Activated CD4-positive, alpha-beta T cell treated with anti-CD3 and anti-CD28 coated beads, Interleukin-2, amount 10 ng/mL, durations not matched to agents 7 days and 5 days (primary cell): ENCODE measurements at places on chromosomes 16 and 17.

DNA sequence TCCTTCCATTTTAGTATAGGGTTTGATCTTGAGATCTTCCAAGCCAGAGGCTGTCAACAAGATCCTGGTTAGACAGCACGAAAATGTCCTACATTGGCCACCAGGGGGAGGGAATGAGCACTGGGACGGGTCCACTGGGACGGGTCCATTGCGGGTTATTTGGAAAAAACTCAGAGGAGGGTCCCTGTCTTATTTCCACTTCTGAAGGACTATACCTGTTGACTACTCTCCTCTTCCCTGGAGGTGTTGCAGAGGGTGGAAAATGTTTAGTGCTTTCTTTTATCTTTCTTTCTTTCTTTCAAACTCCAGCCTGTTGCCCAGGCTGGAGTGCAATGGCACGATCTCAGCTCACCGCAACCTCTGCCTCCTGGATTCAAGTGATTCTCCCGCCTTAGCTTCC lies 2.5 kb downstream of the TTLL6 start:
- H3K4me3 ChIP-seq, result no peak overlapping the region
- H3K4me1 ChIP-seq, result peaks cover 16% of the 10 kb centered on the region
- DNase-seq, result peak; percentile 72

- no peaks in the 10 kb centered on the region for H3K36me3 ChIP-seq
- H3K27me3 ChIP-seq, result peaks cover 40% of the 10 kb centered on the region
- H3K4me1 ChIP-seq, result peaks cover 1% of the 10 kb centered on the region
- no peak overlapping the region for H3K4me3 ChIP-seq
- H3K27ac ChIP-seq, result no peak overlapping the region
Observed at GRCh38 chr17:32928586-32929535, 908 bp downstream of the TMEM98 start.

GRCh38 chr16:21100447-21100846 lies 50.2 kb downstream of the DNAH3 start:
- H3K4me1 ChIP-seq, result no peaks in the 10 kb centered on the region
- H3K36me3 ChIP-seq, result no peaks in the 10 kb centered on the region
- H3K27ac ChIP-seq, result no peak overlapping the region
- no peak overlapping the region for H3K4me3 ChIP-seq
- peaks cover 33% of the 10 kb centered on the region for H3K27me3 ChIP-seq

GRCh38 chr17:77312786-77313599 lies 172.2 kb downstream of the SEC14L1 start:
- H3K27me3 ChIP-seq, result peaks cover 3% of the 10 kb centered on the region
- no peaks in the 10 kb centered on the region for H3K4me1 ChIP-seq
- H3K27ac ChIP-seq, result no peak overlapping the region
- no peaks in the 10 kb centered on the region for H3K36me3 ChIP-seq

DNA sequence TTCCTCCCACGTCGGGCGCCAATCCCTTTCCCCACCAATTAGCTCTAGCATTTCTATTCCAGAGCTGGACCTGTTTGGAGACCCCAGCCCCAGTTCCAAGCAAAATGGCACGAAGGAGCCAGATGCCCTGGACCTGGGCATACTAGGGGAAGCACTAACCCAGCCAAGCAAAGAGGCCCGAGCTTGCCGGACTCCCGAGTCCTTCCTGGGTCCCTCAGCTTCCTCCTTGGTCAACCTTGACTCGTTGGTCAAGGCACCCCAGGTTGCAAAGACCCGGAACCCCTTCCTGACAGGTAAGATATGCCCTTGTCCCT lies 5.6 kb upstream of the SPATA20 start:
- H3K36me3 ChIP-seq, result no peaks in the 10 kb centered on the region
- DNase-seq, result no peak
- peaks cover 15% of the 10 kb centered on the region for H3K27me3 ChIP-seq
- peaks cover 17% of the 10 kb centered on the region for H3K4me1 ChIP-seq
- peak overlapping the region; percentile 60 for H3K4me3 ChIP-seq

- H3K4me3 ChIP-seq, result no peak overlapping the region
- H3K36me3 ChIP-seq, result no peaks in the 10 kb centered on the region
- H3K27me3 ChIP-seq, result no peaks in the 10 kb centered on the region
- H3K27ac ChIP-seq, result no peak overlapping the region
- DNase-seq, result no peak
- H3K4me1 ChIP-seq, result no peaks in the 10 kb centered on the region
Observed at GRCh38 chr16:61296814-61297213, 739.4 kb downstream of the CDH8 start.

- no peak for DNase-seq
- no peak overlapping the region for H3K27ac ChIP-seq
- no peaks in the 10 kb centered on the region for H3K36me3 ChIP-seq
Observed at GRCh38 chr17:83149029-83149725, 69.8 kb downstream of the METRNL start.

- peaks cover 45% of the 10 kb centered on the region for H3K4me1 ChIP-seq
- no peak overlapping the region for H3K27ac ChIP-seq
- H3K4me3 ChIP-seq, result peak overlapping the region; percentile 52
- no peak for DNase-seq
- peaks cover 11% of the 10 kb centered on the region for H3K27me3 ChIP-seq
Observed at GRCh38 chr17:7043182-7043496, 753 bp downstream of the SLC16A11 start.

- peaks cover 2% of the 10 kb centered on the region for H3K27me3 ChIP-seq
- DNase-seq, result peak; percentile 76
- no peak overlapping the region for H3K4me3 ChIP-seq
- no peak overlapping the region for H3K27ac ChIP-seq
- H3K4me1 ChIP-seq, result peaks cover 8% of the 10 kb centered on the region
Observed at GRCh38 chr16:4330277-4330874, 14.5 kb downstream of the GLIS2 start.

DNA sequence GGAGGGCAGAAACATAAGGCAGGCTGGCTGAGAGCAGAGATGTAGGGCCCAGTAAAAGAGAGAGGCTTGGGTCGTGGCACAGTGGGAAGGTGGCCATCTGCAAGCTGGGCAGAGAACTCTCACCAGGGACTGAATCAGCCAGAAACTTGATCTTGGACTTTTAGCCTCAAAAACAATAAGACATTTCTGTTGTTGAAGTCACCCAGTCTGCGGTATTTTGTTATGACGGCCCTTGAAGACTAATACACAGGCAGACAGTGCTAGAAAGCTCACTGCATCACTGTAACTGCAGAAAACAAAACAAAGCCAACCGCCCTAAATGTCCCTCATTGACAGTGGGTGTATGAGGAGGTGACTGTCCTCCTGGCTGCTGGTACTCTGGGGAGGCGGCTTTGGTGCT lies 3.9 kb upstream of the JPH3 start:
- H3K4me1 ChIP-seq, result peaks cover 5% of the 10 kb centered on the region
- DNase-seq, result no peak
- H3K27ac ChIP-seq, result no peak overlapping the region
- no peak overlapping the region for H3K4me3 ChIP-seq
- no peaks in the 10 kb centered on the region for H3K36me3 ChIP-seq

DNA sequence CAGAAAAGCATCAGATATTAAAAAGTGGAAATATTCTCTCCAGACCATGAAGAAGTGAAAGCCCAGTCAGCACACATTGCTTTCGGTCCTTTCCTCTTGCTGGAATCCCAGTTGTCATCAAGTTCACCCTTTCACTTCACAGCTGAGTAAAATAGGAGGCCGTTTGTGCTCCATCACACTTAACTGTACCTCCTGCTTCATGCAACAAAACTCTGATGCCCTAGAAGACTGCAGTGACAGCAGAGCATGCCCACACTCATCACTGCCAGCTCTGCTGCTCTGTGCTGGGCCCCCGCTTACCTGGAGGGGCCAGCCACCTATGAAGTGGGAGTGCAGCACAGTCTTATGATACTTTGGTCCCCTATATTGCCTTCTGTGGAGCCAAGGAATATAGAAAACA lies 62.5 kb downstream of the N4BP1 start:
- H3K4me3 ChIP-seq, result no peak overlapping the region
- DNase-seq, result no peak
- no peaks in the 10 kb centered on the region for H3K27me3 ChIP-seq

GRCh38 chr17:46061435-46061834 lies 62.4 kb downstream of the STH start:
- peaks cover 8% of the 10 kb centered on the region for H3K4me1 ChIP-seq
- H3K27ac ChIP-seq, result no peak overlapping the region
- no peaks in the 10 kb centered on the region for H3K27me3 ChIP-seq
- peaks cover 53% of the 10 kb centered on the region for H3K36me3 ChIP-seq
- H3K4me3 ChIP-seq, result no peak overlapping the region
- no peak for DNase-seq

DNA sequence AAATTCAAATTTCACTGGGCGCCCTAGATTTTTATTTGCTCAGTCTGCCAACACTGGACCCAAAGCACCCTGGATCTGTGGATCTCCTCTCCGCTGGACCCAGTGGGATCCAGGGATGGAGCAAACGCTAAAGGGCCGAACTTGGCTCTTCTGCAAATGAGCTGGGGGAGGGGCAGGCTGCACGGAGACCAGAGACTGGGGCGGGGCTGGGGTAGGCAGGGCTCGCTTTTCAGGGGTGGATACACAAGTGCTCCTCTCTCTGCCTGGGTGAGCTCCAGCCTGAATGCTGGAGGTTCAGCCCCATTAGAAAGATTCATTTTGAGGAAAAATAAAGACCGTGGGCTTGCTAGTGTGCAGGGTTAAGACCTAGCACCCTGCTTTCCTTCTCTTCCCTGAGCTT lies 8.9 kb downstream of the CBX4 start:
- no peak overlapping the region for H3K27ac ChIP-seq
- no peak for DNase-seq
- H3K27me3 ChIP-seq, result peaks cover 2% of the 10 kb centered on the region
- no peak overlapping the region for H3K4me3 ChIP-seq

DNA sequence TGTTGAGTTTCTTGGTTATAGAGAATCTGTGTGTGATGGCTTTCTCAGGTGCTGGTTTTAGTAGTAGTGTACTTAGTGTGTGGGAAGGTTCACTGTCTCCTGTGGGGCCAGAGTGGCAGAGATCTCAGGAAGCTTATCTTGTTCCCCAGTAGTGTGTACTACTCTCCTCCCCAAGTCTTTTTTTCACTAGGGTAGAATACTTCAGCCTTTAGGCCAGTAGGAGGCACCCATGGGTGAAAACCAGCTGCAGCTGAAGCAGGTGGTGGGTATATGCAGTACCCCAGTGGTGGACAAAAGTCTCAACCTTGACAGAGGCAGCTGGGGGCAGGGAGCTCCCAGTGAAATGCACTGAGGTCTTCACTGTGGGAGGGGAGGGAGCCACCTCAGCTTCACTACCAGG lies 109.9 kb downstream of the PHKB start:
- H3K27me3 ChIP-seq, result no peaks in the 10 kb centered on the region
- H3K4me1 ChIP-seq, result peaks cover 78% of the 10 kb centered on the region
- H3K36me3 ChIP-seq, result peaks cover 37% of the 10 kb centered on the region

DNA sequence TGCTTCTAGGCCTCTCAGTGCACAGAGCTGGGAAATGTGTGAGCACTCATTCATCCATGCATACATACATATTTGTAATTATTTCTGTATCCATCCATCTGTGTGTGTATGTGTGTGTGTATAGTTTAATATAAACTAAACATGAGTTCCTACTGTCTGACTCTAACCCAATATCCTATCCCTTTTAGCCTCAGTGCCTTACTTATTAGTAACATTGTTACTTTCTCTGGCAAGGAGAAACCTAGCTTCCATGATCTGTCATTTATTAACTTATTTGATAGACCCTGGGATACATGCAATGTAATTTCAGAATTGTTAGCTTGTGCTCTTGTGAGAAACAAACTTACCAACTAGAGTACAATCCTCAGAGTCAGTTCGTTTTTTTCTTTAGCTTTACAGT lies 59.0 kb upstream of the WSCD1 start:
- DNase-seq, result no peak
- H3K36me3 ChIP-seq, result no peaks in the 10 kb centered on the region
- no peak overlapping the region for H3K27ac ChIP-seq

DNA sequence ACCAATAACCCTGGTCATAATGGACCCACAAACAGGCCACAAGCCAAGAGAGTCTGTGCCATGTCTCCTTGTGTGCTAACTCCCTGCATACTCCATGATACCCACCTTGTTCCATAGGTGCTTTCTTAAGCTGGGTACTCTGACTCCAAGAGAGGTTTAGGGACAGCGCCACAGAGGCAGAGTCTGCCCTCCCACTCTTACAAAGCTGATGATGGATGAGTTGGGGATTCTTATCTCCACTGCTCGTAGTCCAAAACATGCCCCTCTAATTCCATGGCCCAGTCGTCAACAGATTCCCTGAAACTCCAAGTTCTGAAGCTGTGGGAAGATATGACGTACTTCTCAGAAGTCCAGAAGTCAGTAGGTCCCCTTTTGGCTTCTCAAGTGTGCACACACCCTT lies 184.4 kb upstream of the CCL2 start:
- no peak overlapping the region for H3K4me3 ChIP-seq
- H3K4me1 ChIP-seq, result no peaks in the 10 kb centered on the region
- no peaks in the 10 kb centered on the region for H3K36me3 ChIP-seq
- H3K27ac ChIP-seq, result no peak overlapping the region
- no peaks in the 10 kb centered on the region for H3K27me3 ChIP-seq

- H3K4me1 ChIP-seq, result no peaks in the 10 kb centered on the region
- H3K4me3 ChIP-seq, result no peak overlapping the region
- H3K27ac ChIP-seq, result no peak overlapping the region
Observed at GRCh38 chr17:79971651-79972050, 64.0 kb downstream of the TBC1D16 start.

GRCh38 chr16:72854267-72854959 lies 193.5 kb downstream of the ZFHX3 start:
- H3K4me3 ChIP-seq, result no peak overlapping the region
- peaks cover 17% of the 10 kb centered on the region for H3K4me1 ChIP-seq

- H3K36me3 ChIP-seq, result peaks cover 29% of the 10 kb centered on the region
- H3K4me1 ChIP-seq, result no peaks in the 10 kb centered on the region
- no peak overlapping the region for H3K4me3 ChIP-seq
- H3K27me3 ChIP-seq, result no peaks in the 10 kb centered on the region
- no peak overlapping the region for H3K27ac ChIP-seq
Observed at GRCh38 chr16:19657831-19658230, 60.2 kb downstream of the KNOP1 start.

GRCh38 chr16:86755571-86756006 lies 177.2 kb downstream of the FOXL1 start:
- no peaks in the 10 kb centered on the region for H3K4me1 ChIP-seq
- peaks cover 19% of the 10 kb centered on the region for H3K27me3 ChIP-seq
- no peaks in the 10 kb centered on the region for H3K36me3 ChIP-seq
- no peak overlapping the region for H3K4me3 ChIP-seq
- no peak for DNase-seq
- H3K27ac ChIP-seq, result no peak overlapping the region

DNA sequence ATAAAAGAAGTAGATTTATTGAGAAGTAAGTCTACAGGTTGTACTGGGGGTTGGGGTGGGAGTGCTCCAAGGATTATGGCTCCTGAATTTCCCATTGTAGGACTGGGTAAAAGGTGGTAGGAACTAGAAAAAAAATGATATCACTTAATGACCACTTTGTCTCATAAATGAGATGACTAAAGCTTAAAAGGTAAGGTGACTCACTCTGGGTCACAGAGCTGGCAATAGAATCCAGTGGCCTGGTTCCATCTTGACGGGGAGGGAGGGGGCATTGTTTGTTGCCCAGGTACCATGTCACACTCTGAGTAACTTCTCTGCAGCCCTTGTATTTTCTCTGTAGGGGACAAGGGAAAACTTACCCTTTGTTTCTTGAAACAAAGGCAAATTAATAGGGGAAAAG lies 126.1 kb downstream of the PITPNC1 start:
- H3K27me3 ChIP-seq, result no peaks in the 10 kb centered on the region
- no peak overlapping the region for H3K27ac ChIP-seq
- H3K4me3 ChIP-seq, result no peak overlapping the region
- peaks cover 20% of the 10 kb centered on the region for H3K36me3 ChIP-seq
- H3K4me1 ChIP-seq, result peaks cover 23% of the 10 kb centered on the region
